Stimulated activated CD4-positive, alpha-beta T cell treated with anti-CD3 and anti-CD28 coated beads, Interleukin-2, amount 100 ng/mL, for 24 hours (primary cell): ENCODE measurements at places on chromosomes 1 and 21.

DNA sequence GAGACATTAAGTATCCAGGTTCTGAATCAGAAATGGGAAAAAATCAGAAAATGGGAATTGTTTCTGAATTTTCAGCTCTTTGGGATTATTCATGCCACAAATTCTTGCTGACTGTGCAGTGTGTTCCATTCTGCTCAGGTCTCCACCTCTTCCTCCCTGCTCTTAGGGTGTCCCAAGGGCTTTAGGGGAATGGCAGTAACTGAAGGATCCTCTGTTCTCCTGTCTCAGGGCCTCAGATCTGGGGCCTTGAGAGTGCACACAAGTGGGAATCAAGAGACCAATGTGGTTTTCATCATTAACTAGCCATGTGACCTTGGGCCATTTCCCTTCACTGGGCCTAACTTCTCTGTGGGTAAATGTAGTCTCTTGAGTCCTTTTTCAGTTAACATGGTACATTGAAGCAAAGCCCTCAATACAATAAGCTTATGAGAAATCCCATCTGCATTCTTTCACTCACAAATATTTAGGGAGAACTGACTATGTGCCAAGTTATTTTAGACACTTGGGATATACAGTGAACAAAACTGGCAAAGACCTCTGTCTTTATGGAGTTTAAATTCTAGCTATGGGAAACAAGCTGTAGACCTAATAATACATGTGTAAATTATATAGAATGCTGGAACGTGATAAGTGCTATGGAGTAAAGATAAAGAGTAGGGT, 75.7 kb upstream of the SPATA6 start:
- no peak for DNase-seq

- no peak for DNase-seq
Observed at GRCh38 chr1:17032741-17033140, 21.0 kb upstream of the ATP13A2 start.

- peak; percentile 38 for DNase-seq
Observed at GRCh38 chr1:37755290-37755689, 9.6 kb downstream of the EPHA10 start.

GRCh38 chr1:112247036-112247597, 148.9 kb upstream of the CTTNBP2NL start:
- no peak for DNase-seq

- no peak for DNase-seq
Observed at GRCh38 chr21:42228709-42229220, 9.8 kb downstream of the ABCG1 start.
